Hindlimb muscle (tissue), 1 donor: ENCODE measurements at places on chromosomes 16 and 17. TPM values are rescaled to one million over a fixed set of nuclear protein-coding genes. Genes with fewer than 3 reads are reported as not detected.

CD300A gene
- polyA plus RNA-seq, result 2.2 TPM

MYH1 gene
- polyA plus RNA-seq, result 38.7 TPM

GPR142 gene
- polyA plus RNA-seq, result 0.44 TPM

DNA sequence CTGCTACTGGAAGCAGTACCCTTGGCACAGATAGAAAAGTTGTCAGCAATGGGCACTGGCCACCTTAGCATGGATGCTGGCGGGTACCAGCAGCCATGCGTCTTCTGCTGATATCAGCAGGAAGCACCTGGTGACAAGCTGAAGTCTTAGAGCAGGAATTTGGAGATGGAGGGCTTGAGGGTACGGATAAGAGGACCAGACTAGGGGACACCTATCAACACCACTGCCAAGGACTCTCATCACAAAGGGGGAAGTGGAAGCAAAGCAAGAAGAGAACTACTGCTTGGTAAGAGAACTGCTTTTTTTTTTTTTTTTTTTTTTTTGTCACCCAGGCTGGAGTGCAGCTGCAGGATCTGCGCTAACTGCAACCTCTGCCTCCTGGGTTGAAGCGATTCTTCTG, 35.4 kb upstream of the LYRM9 start:
- DNase-seq, result no peak

DNA sequence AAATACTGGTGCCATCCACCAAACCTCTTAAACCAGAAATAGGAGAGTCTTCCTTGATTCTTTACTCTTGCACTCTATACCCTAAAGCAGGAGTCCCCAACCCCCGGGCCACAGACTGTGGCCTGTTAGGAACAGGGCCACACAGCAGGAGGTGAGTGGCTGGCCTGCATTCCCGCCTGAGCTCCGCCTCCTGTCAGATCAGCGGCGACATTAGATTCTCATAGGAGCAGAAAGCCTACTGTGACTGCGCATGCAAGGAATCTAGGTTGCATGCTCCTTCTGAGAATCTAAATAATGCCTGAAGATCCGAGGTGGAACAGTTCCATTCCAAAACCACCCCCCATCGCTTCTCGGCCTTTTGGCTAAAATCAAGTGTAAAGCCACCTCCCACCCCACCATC, 30.3 kb upstream of the SRCIN1 start:
- DNase-seq, result no peak

- no peak for DNase-seq
These were observed 267.9 kb downstream of the CPPED1 start for GRCh38 chr16:12535535-12536411.

GRCh38 chr17:13387952-13388351, 213.8 kb downstream of the HS3ST3A1 start:
- DNase-seq, result no peak

DNA sequence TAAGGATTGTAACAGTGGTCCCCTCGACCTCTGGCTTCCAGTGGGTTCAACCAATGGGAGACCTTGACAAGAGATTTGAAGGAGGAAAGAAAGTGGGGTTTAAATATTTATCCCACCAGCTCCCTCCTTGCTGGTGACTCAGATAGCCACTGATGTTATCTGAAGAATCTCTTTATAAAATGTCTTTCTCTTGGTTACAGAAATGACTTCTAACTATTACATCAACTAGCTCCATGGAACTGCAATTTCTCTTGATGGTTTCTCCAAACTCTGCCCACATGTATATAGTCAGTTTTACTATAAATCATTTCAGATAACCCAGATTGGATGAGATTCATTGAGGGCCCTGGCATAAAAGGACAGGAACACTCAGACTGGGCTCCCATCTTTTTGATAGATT, 920.2 kb upstream of the SOX9 start:
- no peak for DNase-seq

- DNase-seq, result no peak
These were observed 163.9 kb downstream of the PRKCB start for GRCh38 chr16:23999663-24000062.
